ENCODE measurements at places on chromosomes 3 and 15.

GRCh38 chr3:74599564-74599963 lies 14.9 kb downstream of the CNTN3 start:
- no peak for DNase-seq

DNA sequence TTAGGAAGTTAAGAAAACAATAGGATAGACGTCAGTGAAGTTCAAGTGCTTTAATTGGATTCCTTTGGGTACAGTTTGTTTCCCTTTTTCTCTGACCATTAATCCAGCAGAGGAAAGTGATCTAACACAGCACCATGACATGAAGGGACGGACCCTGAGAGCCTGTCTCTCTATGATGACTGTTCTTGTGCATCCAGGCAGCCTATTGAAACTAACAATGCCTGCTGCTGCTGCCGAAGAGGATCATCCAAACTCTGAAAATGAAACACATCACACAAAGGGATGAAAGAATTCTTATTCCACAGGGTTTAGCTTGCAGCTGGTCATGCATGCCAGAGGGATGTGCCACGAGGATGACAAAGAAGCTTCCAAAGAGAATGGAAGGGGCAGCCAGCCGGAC lies 75.5 kb downstream of the ZBTB20 start:
- DNase-seq, result no peak

GRCh38 chr3:47961815-47962606 lies 54.2 kb downstream of the MAP4 start:
- no peak for DNase-seq

DNA sequence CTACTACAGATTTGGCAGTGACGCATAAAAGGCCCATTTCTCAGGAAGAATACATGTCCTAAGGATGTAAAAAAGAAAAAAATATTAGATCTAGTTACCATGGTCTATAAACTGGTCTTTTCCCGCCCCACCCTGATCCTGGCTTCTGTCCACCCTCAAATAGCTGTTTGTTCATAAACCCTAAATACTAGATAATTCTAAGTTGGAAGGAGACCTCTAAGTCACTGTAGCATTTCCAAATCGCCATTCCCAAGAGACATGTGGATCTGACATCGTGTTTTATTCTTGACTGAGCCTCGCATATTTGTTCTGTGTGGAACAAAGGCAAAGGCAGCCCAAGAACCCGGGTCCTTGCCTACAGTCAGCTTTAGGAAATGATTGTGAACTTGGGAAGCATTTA lies 49.0 kb downstream of the LMCD1 start:
- DNase-seq, result no peak

- DNase-seq, result no peak
Observed at GRCh38 chr3:159856590-159857104, 132.0 kb upstream of the IL12A start.

DNA sequence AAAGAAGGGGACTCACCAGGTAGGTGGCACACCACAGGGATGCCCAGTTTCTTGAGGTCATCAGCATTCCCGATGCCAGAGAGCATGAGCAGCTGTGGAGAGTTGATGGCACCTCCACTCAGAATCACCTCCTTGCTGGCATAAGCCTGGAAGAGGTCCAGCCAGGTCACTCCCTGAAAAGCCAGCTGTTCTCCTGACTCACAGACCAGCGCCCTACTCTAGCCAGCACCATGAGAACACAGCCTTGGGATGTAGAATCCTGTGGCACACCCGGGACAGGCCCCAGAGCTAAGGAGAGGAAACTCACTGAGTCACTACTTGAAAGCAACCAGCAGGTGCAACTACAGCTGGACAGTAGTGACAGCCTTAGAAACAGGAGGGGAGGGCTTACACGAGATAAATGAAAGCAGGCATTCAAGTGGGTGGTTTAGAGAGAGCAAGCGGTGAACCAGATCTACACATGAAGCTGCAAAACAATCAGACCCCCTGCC lies 24.5 kb downstream of the CHDH start:
- DNase-seq, result no peak

GRCh38 chr3:46423588-46423987 lies 16.5 kb downstream of the CCRL2 start:
- DNase-seq, result no peak

DNA sequence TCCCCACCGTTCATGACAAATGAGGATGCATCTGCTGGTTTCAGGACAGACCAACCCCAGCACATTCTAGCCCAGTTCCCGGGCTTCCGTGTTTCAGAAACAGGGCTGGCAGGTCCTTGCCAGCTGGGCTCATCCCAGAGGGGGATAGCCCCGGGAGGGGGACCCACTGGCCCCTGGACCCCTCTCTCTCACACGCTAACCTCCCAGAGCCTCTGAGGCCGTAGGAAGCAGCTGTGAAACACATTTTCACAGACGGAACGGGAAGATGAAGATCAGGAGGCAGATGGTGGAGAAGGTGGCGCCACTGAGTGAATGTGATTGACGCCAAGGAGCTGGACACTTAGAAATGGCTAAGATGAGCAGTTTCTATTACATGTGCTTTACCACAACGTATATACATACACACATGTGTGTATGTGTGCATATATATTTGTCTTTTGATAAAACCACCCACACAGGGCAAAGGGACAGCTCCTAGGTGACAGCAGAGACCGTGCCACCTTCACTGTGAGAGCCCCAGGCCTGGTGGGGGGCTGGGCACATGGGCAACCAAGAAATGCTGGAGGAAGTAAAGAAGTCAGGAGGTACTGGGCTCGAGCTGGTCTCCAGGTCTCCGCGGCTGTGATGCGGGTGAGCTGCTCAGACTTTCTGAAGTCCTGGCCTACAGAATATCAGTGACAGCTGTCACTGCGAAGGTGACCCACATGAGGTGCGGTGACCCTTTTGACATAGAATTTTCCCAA lies 168.6 kb upstream of the IQSEC1 start:
- no peak for DNase-seq

- no peak for DNase-seq
Observed at GRCh38 chr3:64454179-64454578, 228.9 kb upstream of the PRICKLE2 start.

DNA sequence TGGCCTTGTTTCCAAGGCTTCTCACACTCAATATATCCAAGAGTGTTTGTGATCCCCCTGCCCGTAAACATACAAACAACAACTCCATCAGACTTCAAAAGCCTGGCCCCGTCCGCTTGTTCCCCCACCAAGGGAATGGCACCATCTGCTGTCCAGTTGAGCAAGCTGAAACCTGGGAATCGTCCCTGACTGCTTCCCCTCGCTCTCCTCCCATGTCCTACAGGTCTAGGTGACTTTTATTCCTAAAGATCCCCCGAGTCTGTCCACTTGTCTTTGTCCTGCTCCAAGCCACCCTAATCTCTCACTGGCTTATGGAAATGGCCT lies 27.9 kb upstream of the FAM174B start:
- DNase-seq, result no peak

DNA sequence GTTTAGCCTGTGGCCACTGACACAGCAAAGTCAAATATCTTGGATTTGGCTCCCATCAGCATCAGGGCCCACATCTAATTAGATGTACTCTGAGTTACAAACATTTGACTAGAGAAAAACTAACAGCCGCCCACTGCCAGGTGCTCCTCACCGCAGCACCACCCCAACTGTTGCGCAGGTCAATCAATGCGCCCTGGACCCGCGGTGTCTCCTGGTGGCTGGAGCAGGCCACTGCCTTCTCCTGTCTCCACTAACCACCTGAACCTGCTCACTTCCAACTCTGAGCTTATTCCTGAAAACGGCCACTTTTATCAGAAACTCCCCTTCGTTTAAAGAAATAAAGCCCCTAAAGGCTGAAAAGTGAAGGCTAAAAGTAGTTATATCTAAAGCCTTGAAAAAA lies 4.3 kb downstream of the RIOX2 start:
- DNase-seq, result no peak

- DNase-seq, result no peak
Observed at GRCh38 chr3:183131186-183131725, 31.3 kb downstream of the LAMP3 start.

GRCh38 chr3:197371591-197372046 lies 73.2 kb upstream of the DLG1 start:
- no peak for DNase-seq

GRCh38 chr3:28118087-28118486 lies 123.3 kb upstream of the CMC1 start:
- no peak for DNase-seq

- DNase-seq, result no peak
Observed at GRCh38 chr3:24604215-24604614, 109.6 kb upstream of the THRB start.

DNA sequence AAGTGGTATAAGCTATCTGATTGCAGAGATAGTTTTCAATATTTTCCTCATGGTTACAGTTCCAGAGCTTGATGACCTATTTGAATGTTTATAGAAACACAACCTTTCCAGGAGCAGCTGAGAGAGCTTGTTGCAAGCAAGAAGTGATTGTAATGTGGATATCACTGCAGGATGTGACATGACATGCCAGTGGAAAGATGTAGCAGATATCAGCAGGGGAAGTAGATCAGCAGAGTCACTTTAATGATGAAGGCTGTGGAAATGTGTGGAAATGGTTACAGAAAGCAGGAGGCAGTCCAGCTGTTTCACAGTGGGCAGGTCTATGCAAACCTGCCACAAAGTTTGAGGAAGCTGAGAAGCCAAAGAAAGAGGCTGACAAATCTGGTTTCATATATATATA lies 21.0 kb downstream of the TMEM158 start:
- DNase-seq, result no peak

DNA sequence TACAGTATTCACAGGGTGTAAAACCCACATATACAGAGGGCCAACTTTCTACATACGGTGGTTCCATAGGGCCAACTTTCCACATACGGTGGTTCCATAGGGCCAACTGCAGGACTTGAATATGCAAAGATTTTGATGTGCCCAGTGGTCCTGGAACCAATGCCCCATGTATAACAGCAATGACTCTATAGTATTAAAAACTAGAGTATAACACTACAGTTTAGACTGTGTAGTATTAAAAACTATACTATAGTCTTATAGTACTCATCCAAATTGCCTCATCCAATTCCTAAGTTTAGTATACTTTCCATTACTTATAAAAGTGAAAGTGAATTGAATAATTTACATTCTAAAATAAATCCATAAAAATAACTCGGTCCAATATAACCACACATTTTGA lies 75.9 kb downstream of the GSK3B start:
- DNase-seq, result no peak

DNA sequence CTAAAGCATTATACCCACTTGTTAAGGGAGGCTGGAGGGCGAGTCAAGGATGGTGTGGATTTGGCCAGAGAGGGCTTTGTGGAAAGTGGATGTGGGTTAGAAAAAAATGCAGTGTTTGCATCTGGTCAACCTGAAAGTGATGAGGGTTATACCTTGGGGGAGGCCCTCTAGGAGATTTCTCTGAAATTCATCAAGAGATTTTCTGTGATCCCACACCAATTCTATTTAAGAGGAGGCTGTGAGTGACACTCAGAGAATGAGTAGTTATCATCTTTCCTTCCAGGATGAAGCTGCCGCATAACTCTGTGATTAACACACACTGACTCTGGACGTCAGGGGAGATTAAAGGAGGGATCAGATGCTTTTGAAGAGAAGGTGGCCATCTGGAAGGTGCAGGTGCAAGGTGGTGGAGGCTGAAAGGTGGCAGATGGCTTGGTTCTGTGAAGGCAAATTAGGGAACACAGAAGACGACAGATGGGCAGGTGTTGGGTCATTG lies 54.8 kb downstream of the ANAPC13 start:
- DNase-seq, result no peak

GRCh38 chr3:14827776-14828175 lies 9.0 kb downstream of the FGD5 start:
- DNase-seq, result no peak

DNA sequence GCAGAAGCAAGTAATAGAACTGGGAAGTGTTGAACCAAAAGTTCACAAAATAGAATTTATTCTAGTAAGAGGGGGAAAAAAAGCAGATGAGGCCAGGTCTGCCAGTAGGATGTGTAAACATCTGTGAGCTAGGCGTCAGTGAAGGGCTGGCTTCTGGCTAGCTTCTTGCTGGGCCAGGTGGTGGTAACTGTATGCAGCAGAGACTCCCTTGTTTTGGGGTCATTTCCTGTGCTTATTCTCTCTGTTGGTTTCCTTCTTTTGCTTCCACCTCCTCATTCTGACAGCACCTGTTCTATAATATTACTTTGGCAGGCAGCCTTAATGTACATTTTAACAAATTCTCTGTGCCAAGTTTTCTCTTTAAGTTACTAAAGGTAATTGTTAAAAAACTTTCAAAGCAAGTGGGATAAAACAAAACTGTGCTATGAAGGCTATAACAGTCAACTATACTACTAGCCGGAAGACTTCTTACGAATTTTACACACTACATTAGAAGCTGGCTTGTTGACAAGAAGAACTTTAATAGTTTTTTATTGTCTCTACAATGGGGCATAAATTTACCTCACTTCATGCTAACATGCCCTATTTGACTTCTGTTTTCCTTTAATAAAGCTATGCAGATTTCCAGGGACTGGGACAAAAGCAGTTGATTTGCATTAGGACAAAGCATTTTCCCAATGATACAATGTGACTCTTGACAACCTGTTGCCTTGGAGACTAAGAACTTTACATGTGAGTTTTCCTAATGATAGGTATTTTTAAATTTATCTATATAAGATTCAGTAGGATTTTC lies 318.8 kb upstream of the NAALADL2 start:
- no peak for DNase-seq

GRCh38 chr3:111956995-111957734 lies 21.7 kb upstream of the ABHD10 start:
- DNase-seq, result no peak

DNA sequence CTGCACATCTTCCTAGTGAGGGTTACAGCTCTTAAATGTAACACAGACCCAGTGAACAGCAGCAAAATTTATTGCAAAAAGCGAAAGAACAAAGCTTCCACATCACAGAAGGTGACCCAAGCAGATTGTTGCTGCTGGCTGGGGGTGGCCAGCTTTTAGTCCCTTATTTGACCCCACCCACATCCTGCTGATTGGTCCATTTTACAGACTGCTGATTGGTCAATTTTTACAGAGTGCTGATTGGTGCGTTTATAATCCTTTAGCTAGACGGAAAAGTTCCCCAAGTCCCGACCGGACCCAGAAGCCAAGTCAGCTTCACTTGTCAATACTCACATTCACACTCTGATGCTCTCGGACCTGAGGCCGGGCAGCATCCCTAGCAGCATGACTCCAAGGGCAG lies 154.5 kb upstream of the ATP10A start:
- no peak for DNase-seq

DNA sequence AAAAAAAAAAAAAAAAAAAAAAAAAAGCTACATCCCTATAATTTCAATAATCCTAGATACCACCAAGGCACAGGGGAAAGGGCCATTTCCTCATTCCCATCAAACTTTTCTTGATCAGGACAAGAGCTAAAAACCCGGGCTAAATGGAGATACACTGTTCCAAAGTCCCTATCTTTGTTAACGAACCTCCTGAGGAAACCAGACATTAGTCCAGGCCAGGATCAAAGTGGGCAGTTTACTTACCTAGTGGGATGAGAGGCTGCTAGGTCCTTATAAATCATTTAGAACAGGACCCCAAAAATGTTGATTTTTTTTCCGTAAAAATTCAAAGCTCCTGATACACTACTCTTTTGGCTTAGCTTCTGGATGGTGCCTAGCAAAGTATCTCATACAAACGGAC lies 35.6 kb downstream of the UBR1 start:
- no peak for DNase-seq

- DNase-seq, result no peak
Observed at GRCh38 chr15:30924353-30924752, 20.6 kb downstream of the FAN1 start.

Data from germinal center (tissue), 1 donor.